ENCODE measurements at places on chromosomes 11 and 22.

- DNase-seq = no peak
- no peaks in the 10 kb centered on the region for H3K4me1 ChIP-seq
- H3K4me3 ChIP-seq = no peak overlapping the region
- H3K27me3 ChIP-seq = no peaks in the 10 kb centered on the region
These were observed 28.8 kb downstream of the CCDC81 start for GRCh38 chr11:86403458-86403857.

DNA sequence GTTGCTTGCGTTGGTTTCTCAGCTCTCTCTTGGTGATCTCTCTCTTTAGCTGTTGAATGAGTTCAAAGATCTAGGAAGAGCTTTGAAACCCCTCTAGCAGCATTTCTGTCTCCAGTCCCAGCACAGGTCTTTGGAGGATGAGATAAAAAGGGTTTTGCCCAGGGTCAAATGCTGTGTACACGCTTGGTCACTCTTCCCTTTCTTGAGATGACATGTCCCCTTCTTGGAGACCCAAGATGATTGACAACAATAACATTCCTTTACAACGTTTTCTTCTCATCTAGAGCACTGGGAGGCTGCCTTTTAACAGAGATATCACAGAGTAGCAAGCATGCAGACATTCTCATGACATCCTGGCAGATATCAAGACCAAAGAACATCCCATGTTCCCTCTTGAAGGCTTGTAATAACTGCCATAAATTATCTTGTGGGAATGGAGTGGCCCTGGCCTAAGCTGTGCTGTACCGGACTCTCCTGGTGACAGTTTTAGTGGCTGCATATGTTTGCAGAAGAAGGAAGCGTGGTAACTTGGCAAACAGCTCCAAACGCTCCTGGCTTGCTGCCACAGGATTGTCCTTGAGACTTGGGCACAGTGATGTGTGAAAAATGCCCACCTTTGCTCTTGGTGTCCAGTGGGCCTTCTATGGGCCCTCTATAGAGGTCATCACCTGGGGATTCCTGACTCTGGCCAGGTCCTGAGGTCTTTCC is 107.8 kb downstream of the PTPRJ start:
- H3K4me3 ChIP-seq = no peak overlapping the region
- H3K27me3 ChIP-seq = no peaks in the 10 kb centered on the region
- no peaks in the 10 kb centered on the region for H3K36me3 ChIP-seq
- no peak for DNase-seq
- H3K27ac ChIP-seq = no peak overlapping the region
- H3K4me1 ChIP-seq = peaks cover under 1% of the 10 kb centered on the region

DNA sequence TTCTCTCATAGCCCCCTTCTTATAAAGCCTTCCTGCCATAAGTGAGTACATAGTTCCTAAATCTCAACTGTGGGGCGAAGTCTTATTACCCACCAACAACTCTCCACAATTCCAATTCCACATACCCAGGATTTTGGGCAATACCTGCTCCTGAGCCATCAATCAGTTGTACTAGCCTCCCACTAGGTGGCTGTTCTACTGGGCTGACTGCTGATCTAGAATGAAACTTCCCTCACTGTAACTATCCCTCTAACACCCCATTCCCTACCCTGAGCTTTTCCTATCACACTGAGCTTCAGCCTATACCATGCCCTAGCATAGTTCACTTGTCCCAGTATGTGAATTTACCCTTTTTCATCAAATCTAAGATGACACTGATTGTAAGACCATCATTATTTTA is 52.5 kb downstream of the RRAS2 start:
- no peaks in the 10 kb centered on the region for H3K36me3 ChIP-seq
- H3K4me3 ChIP-seq = no peak overlapping the region
- H3K4me1 ChIP-seq = peaks cover 18% of the 10 kb centered on the region
- no peaks in the 10 kb centered on the region for H3K27me3 ChIP-seq
- no peak for DNase-seq

- no peak overlapping the region for H3K27ac ChIP-seq
- no peaks in the 10 kb centered on the region for H3K4me1 ChIP-seq
- H3K27me3 ChIP-seq = no peaks in the 10 kb centered on the region
- H3K36me3 ChIP-seq = no peaks in the 10 kb centered on the region
These were observed 13.1 kb downstream of the WNT11 start for GRCh38 chr11:76193219-76193618.

- H3K4me3 ChIP-seq = no peak overlapping the region
- no peaks in the 10 kb centered on the region for H3K27me3 ChIP-seq
- H3K36me3 ChIP-seq = no peaks in the 10 kb centered on the region
- no peaks in the 10 kb centered on the region for H3K4me1 ChIP-seq
- DNase-seq = no peak
These were observed 3.1 kb downstream of the MOB2 start for GRCh38 chr11:1483445-1483961.

- H3K36me3 ChIP-seq = no peaks in the 10 kb centered on the region
- H3K27ac ChIP-seq = no peak overlapping the region
- H3K4me3 ChIP-seq = no peak overlapping the region
- H3K27me3 ChIP-seq = no peaks in the 10 kb centered on the region
These were observed 66.8 kb downstream of the FEZ1 start for GRCh38 chr11:125429174-125429707.

- H3K27me3 ChIP-seq = no peaks in the 10 kb centered on the region
- peak; percentile 55 for DNase-seq
- no peaks in the 10 kb centered on the region for H3K36me3 ChIP-seq
- H3K27ac ChIP-seq = no peak overlapping the region
These were observed 52.8 kb upstream of the TENM4 start for GRCh38 chr11:79493555-79494171.

DNA sequence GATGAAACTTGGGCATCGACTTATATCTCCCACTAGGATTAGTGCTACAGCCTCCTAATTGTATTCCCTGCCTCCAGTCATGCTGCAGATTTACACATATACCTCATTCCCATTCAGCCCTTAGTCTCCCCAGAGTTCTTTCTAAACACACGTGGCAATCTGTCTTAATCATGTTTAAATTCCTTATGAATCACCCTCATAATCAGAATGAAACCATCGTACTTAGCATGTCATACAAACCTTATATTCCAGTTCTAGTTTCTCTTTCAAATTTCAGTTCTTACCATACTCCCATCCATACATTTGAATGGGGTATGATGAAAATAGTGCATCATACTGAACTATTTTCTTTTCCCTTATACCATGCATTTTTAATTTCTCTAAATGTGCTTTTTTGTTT is 6.0 kb upstream of the OR10A2 start:
- DNase-seq = no peak
- no peaks in the 10 kb centered on the region for H3K36me3 ChIP-seq
- H3K4me1 ChIP-seq = peaks cover 13% of the 10 kb centered on the region

DNA sequence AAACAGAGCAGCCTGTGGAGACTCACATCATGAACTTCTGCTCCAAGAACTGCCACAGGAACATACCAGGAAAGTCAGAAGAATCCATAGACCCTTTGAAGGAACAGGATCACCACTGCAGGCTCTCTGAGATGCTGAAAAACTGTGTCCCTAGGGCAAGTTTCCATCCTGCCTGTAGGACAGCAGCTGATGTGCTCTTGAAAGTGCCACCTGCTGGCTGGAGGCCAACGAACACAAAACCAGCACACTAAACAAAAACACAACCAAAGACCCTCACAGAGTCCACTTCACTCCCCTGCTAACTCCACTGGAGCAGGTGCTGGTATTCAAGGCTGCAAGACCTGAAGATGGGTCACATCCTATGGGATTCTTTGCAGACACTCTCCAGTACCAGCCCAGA is 12.0 kb upstream of the NXPE1 start:
- H3K27me3 ChIP-seq = no peaks in the 10 kb centered on the region
- no peaks in the 10 kb centered on the region for H3K4me1 ChIP-seq
- H3K36me3 ChIP-seq = no peaks in the 10 kb centered on the region
- DNase-seq = no peak
- no peak overlapping the region for H3K27ac ChIP-seq

GRCh38 chr11:103266167-103266831 is 157.1 kb downstream of the DYNC2H1 start:
- no peak overlapping the region for H3K27ac ChIP-seq
- no peak for DNase-seq
- H3K36me3 ChIP-seq = no peaks in the 10 kb centered on the region
- no peak overlapping the region for H3K4me3 ChIP-seq
- H3K4me1 ChIP-seq = no peaks in the 10 kb centered on the region

DNA sequence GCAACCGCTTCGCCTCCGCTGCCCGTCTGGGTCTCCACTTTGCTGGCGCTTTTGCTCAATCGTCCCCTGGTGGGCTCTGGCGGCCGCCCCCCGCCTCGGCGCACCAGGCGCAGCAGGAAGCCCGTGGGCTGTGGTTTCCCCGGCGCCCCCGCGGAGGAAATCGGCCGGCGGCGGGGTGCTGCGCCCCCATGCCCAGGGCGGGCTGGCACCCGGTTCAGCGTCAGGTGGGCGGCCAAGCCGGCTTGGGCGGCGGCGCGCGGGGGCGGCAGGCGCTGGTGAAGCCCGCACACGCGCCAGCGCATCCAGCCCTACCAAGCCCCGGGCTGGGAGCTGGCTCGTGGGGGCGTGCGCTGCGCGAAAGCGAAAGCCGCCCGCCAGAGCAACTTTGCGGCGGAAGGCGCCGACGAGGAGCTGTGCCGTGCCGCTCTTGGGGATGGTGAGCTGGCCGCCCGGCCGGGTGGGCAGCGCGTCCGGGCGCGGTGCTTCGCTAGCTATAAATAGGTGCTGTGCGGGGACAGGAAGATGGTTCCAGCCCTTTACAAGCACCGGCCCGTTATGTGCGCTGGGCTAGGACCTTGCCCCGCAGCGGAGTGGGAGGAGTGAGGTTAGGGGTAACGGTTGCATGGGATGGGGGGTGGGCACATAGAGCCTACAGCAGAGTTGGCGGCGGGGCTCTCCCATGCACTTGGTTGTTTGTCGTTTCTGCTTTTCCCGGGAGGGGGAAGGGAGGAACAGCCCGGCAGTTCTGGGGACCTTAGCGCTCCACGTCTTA is 25.0 kb upstream of the SUSD2 start:
- H3K27ac ChIP-seq = peak overlapping the region; percentile 64
- peaks cover 35% of the 10 kb centered on the region for H3K4me1 ChIP-seq
- H3K36me3 ChIP-seq = no peaks in the 10 kb centered on the region
- DNase-seq = peak; percentile 81

DNA sequence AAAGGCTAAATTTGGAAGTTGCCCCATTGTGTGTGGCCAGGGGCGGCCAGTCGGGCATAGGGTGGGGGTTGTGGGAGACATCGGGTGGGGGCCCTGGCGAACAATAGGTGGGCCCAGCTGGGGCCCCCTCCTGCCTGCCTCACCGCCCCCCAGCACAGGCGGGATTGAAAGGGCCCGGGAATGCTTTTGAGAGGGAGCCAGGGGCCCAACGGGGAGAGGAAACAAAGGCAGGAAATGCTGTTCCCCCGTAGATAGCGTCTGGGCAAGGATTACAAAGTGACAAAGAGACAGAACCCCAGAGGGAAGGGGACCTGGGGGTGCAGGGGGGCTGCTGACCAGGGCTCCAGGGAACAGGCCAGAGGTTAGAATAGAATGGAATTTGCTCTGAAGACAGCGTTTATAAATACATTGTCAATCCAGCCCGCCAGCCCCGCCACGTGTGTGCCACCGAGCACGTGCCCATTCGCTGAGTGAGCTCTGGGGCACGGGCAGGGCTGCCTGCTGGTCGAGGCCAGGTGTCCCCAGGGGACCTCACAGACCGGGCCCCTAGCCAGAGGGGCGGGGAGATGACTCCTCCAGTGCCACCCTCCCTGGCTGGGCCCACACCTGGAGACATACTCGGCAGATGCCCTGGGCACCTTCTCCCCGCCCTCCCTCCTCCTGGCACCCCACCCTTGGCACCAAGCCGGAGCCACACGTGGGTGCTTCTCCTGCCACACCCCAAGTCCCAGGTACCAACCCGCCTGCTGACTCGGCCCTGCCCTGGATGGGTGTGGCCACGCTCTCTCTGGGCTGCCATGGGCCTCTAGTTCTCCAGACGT is 9.7 kb downstream of the PDGFB start:
- no peak for DNase-seq
- H3K27ac ChIP-seq = no peak overlapping the region
- no peaks in the 10 kb centered on the region for H3K27me3 ChIP-seq

- H3K4me1 ChIP-seq = peaks cover 18% of the 10 kb centered on the region
- no peak overlapping the region for H3K4me3 ChIP-seq
- no peaks in the 10 kb centered on the region for H3K36me3 ChIP-seq
- peaks cover 16% of the 10 kb centered on the region for H3K27me3 ChIP-seq
- no peak overlapping the region for H3K27ac ChIP-seq
These were observed 539.1 kb downstream of the FAM181B start for GRCh38 chr11:82194521-82194920.

DNA sequence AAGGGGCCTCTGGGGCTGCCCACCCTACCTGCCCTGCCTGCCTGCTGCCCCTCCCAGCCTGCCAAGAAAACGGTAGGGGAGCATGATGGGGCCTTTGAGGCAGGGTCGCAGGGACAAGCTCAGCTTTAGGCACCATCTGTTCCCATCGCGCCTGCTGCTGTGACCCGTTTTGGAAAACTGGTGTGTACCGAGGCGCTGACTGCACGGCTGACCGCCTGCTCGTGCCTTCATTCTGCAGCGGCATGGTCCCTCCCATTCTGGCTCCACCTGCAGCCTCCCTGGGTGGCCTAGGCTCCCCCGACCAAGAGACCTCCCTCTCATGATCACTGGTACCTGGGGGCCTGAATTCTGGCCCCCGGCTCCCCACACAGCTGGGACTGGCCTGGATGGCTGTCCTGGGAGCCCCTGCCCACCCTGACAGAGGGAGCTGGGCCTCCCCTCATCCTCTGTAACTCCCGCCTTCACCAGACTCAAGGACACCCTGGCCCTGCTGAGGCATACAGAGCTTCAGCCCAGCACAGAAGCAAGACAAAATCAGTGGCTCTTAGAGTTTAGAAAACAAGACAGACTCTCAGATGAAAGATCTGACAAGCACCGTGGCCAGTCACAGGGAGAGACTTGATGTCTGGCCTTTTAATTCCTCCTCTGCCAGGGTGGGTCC is 6.5 kb upstream of the MYRF start:
- H3K4me1 ChIP-seq = no peaks in the 10 kb centered on the region
- H3K4me3 ChIP-seq = no peak overlapping the region
- peaks cover 76% of the 10 kb centered on the region for H3K27me3 ChIP-seq
- no peaks in the 10 kb centered on the region for H3K36me3 ChIP-seq
- DNase-seq = no peak
- H3K27ac ChIP-seq = no peak overlapping the region

DNA sequence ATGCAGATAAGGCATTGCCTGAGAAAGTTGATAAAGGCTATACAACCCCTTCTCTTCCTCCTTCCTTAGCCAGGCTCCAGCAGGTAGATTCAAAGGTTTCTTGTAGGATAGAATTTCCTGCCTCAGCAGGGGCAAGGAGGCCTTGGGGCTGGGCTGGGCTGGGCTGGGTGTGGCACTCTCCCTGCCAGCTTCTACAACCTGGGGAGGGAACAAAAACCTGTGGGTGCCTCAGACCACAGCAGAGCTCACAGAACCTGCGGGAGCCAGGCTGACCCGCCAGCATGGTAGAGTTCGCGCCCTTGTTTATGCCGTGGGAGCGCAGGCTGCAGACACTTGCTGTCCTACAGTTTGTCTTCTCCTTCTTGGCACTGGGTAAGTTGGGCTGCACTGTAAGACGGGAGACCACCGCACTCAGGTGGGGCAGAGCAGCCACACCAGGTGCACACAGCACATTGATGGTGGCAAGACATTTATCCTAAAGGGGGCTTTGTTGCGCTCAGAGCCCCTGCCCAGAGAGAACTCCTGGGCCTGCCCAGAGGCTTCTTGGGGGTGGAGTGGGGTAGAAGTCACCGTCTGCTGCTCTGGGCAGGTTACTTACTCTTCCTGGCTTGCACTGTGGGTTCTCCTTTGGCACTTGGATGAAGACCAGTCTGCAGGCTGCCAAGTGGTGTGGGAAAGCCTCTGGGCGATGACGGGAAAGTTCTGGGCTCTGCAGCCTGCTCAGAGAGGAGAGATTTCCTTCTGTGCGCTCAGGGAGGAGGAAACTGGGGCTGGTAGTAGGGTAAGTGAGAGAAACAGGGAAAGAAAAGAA is at the start of gene MOGAT2:
Gene MOGAT2, plus strand, starts transcription at position 231 of the 811 bp plus-strand sequence. Its CDS starts 51 bp downstream, at position 282.
- no peak within 1 kb of the TSS for H3K4me3 ChIP-seq
- no peaks in the 10 kb centered on the region for H3K36me3 ChIP-seq
- no peak for DNase-seq
- no peaks in the 10 kb centered on the region for H3K27me3 ChIP-seq
- no peaks in the 10 kb centered on the region for H3K4me1 ChIP-seq
- no peak within 1 kb of the TSS for H3K27ac ChIP-seq
